Fibroblast of villous mesenchyme (primary cell): ENCODE measurements at places on chromosomes 6 and 20.

- no peak for DNase-seq
Measured at GRCh38 chr6:6368684-6369052, 48.2 kb upstream of the F13A1 start.

DNA sequence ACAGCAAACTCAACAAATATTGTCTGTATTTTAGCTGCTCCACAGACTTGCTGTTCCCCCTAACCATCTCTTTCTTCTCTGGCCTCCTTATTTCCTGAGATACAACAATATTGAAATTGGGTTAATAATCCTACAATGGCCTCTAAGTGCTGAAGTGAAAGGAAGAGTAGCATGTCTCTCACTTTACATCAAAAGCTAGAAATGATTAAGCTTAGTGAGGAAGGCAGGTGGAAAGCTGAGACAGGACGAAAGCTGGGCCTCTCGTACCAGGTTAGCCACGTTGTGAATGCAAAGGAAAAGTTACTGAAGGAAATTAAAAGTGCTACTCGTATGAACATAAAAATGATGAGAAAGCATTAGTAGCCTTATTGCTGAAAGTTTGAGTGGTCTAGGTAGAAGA lies 63.8 kb downstream of the ELOVL5 start:
- DNase-seq: no peak

DNA sequence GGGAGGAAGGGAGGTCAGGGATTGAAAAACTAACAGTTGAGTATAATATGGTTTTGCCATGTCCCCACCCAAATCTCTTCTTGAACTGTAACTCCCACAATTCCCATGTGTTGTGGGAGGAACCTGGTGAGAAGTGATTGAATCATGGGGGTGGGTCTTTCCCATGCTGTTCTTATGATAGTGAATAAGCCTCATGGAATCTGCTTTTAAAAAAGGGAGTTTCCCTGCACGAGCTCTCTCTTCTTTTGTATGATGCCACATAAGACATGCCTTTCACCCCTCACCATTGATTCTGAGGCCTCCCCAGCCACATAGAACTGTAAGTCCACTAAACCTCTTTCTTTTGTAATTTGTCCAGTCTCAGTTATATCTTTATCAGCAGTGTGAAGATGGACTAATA lies 833.4 kb upstream of the MAP3K7 start:
- DNase-seq: no peak

DNA sequence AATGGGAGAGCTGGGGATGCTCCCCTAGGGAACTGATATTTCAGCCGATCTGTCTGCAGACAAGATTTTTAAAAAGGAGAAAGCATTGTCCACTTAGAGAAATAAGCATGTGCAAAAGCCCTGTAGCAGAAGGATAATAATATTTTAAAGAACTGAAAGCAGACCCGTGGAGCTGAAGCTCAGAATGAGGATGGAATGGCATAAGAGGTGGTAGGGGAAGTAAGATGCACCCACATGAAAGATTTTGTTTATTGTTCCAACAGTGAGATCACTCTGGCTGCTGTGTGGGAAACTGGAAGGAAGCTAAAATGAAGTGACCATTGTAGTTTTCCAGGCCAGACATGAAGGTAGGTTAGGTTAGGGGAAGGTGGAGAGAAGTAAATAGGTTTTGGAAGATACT lies 266.4 kb upstream of the PRDM1 start:
- no peak for DNase-seq

- DNase-seq: no peak
Measured at GRCh38 chr20:33842346-33842745, 31.2 kb downstream of the CHMP4B start.

- no peak for DNase-seq
Measured at GRCh38 chr6:151716526-151716932, 91.0 kb upstream of the ESR1 start.

GRCh38 chr6:155530219-155530834 lies 74.7 kb upstream of the NOX3 start:
- DNase-seq: peak; percentile 59

- no peak for DNase-seq
Measured at GRCh38 chr6:6920114-6920986, 187.4 kb upstream of the RREB1 start.

GRCh38 chr6:35496841-35497570 lies at the start of gene TEAD3:
Gene TEAD3, minus strand, starts transcription at chr6:35497079.
- DNase-seq: peak; percentile 82

GRCh38 chr6:156957931-156958547 lies 180.9 kb downstream of the ARID1B start:
- no peak for DNase-seq

- no peak for DNase-seq
Measured at GRCh38 chr6:97668716-97669115, 385.7 kb upstream of the MMS22L start.

- no peak for DNase-seq
Measured at GRCh38 chr6:141675957-141676356, 456.8 kb upstream of the GJE1 start.

DNA sequence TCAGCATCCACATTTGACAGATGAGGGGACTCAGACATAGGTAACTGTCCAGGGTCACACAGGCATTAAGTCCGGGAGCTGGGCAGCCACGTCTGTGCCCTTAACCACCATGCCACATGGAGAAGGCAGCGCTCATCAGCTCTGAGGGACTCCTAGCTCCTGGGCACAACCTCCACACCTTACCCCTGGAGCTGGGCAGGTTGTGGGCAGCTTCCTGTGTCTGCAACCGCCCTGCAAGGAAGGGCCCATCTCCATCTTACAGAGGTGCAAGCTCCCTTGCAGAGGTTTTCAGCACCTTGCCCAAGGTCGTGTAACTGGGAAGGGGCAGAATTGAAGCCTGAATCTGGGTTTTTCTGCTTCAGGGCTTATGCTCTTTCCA lies 7.9 kb downstream of the CCDC167 start:
- DNase-seq: no peak

GRCh38 chr6:105793130-105793529 lies 293.0 kb upstream of the PRDM1 start:
- no peak for DNase-seq

DNA sequence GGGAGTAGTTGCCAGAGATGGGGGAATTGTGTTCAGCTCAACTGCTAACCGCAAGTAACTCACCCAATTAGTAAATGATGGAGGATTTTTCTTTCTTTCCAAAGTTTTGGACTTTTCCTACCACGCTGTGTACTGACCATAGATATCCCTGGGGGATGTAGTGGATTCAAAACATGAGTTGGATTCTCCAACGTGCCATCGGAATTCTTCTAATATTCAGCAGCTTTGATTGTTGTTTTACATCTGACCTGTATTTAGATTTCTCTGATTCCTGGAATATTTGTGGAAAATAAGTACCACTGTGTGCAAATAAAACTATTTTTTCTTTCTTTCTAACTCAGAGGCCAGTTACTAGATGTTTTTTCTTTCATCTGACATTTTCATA lies 1.1 kb downstream of the CCDC170 start:
- DNase-seq: no peak

- DNase-seq: no peak
Measured at GRCh38 chr6:131231103-131231502, 95.8 kb downstream of the AKAP7 start.

DNA sequence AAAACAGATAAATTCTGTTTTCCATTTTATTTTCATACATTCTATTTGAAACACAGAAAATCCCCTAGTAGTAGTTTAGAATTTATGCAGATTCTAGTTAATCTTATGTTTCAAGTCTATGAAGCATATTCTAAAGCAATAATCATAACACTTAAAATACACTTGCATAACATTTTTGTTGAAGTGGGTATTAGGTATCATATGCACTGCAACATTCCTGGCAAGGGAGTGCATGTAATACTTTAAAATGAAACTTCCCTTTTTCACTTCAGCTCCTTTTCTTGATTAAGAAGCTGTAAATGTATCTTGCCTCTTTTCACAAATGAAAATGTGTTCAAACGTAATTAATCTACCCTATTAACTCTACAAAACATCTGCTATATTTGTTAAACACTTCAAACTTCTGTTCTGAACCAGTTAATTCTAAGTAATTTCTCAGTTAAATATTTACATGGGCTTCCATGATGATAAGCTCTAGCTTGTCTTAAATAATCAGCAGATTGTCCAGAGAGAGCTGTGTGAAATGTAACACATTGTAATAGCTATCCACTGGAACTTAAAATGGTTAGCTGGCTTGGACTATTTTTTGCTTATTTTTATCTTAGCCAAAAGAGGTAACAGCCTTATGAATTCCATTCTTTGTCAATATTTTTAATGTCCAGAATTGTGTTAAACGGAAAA lies 192.8 kb downstream of the COL19A1 start:
- DNase-seq: no peak

GRCh38 chr6:168681748-168682147 lies 240.8 kb downstream of the SMOC2 start:
- no peak for DNase-seq

DNA sequence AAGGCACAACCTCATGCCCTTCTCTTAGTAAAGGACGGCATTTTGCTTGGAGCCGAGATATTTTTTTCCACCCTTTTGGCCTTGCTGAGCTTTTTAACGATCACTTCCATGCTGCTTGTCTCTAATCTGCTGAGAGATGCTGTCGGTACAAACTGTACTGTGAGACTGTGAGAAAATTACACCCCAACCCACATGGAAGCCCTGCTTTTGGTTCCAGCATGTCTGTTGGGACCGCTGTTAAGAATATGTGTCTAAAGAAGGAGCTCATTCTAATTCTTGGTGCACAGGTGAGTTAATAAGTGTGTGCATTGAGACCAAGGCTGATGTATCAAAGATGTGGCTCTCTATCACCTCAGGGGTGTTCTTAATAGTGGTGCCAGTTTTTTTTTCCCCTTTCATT lies 304.5 kb upstream of the MAP3K7 start:
- no peak for DNase-seq

- DNase-seq: no peak
Measured at GRCh38 chr20:32621071-32621890, 36.1 kb upstream of the NOL4L start.

DNA sequence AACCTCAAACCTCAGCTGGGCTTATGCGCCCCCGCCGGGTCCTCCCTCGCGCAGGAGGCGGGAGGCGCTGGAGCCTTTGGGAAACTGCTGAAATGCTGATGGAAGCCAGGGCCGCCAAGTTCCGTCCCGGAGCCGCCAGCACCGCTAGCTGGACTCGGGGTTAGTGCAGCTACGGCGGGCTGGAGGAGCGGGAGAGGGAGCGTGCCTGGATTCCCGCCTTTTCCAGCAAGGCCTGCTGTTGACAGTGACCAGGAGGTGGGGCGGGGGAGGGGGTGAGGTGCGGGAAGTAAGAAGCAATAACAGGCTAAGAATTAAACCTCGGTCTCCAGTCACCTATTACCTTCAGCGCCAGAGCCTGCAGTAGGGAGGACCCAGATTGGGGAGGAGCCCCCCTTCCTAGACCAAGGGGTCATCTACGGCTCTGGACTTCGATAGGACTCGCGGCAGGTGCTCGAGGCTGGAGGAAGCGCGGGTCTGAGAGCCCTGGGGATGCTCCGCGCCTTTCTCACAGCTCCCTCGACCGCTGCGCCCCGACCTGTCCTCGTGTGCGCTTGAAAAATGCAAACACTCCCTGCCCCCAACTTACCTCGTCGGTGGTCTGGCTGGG lies 20.5 kb downstream of the COL9A1 start:
- DNase-seq: no peak

DNA sequence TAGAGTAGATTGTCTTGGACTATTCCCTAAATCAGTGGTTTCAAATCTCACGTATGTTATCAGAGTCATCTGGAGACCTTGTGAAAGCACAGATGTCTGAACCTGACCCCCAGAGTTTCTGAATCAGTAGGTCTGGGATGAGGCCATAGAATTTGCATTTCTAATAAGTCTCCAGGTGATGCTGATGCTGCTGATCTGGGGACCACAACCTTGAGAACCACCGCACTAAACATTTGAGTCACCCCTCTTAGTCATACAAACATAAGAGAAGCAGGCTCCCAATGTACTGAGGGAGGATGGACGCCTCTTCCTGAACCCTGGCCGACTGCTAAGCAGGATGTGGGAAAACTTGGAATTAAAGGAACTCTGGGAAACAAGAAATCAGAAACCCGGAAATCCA lies 187.8 kb upstream of the PRDM1 start:
- DNase-seq: peak; percentile 44

DNA sequence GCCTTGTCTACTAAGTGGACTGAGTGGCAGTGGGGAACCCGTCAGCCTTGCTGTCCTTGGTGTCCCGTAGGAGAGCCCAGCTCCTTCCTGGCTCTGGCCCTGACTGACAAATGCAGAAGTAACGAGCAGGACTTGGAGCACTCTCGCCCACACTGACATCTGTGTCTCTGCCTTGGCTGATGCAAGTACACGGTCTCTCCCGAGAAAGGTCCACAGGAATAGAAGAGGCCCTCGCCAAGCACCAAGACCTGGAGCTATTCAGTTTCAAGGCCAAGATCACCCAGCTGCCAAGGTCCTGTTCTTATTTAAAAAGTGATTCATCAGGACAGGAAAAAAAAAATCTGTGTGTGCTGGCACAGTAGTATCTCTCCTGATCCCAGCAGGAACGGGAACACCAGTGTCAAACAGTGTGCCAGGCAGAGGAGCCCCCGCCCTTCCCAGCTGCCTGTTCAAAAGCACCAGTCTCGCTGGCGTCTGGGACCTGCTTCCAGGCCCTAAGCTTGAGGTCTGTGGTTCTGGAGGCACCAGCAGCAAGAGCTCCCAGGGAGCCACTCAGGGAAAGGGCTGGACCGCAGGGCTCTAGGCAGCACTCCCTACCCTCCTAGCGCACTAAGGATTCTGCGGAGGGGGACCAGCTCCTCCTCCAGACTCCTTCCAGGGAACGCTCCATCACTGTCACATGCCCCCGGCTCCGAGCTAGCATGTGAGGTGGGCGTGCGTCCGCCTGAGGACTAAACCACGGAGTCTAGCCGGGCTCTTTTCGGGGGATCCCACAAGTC lies 376.9 kb downstream of the RNGTT start:
- DNase-seq: no peak

- DNase-seq: no peak
Measured at GRCh38 chr6:43123461-43124314, 47.4 kb upstream of the SRF start.

DNA sequence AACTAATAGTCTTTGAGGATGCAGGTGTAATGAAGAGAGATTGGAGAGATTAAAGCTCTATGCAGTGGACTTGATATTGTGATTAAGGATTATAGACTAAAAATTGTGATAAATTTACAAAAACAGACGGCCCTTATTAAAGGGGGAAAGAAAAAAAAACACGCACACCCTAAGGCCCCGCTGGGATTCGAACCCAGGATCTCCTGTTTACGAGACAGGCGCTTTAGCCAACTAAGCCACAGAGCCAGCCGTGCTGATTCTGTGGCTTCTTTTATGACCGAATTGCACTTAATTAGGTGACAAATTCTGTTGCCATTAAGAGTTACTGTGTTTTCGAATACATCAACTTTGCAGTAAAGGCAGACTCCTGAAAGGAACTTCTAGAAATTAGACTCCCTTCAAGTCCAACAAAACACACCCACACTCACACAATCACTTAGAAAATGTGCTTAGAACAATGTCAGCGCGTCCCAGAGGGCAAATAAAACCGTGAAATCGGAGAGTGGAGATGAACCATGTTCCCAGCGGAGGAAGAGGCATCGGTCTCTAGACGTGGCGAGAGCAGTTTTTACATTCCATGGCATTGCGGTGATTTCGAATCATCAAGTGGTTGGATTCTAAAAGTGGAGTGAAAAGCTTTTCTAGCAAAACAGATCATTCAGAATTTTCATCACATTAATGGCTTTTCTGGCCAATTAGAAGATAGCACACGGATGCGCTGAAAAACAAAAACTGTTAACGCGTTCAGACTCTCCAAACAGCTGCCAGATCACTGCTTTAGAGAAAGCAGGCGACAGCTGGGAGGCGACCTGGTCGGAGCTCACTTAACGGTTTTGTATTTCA lies 122.6 kb downstream of the GPX5 start:
- peak; percentile 66 for DNase-seq
